NCI-H1694 treated with DMSO at 0.1 percent for 48 hours (cell line): ENCODE measurements at places on chromosomes 13 and 19.

- DNase-seq: no peak
Observed at GRCh38 chr19:54415208-54415900, at the start of gene TTYH1. TTYH1 (plus strand) TSS chr19:54415464; CDS start chr19:54415553, 89 bp downstream.

DNA sequence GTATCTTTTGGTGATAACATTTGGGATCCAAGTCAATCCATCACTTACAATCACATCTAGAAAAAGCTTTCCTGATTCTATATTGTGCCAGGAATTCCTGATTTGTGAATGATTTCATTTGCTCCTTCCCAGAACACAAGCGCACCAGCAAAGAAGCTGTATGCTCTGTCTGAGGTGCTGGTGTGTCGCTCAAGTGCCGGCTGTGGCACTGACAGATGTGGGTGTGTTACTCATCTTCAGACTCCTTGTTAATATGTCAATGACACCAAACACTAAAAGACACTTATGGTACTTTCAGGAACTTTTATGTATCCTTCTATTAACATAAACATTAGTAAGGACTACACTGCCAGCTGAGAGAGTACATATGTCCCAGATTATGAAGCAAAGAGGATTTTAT, 429.1 kb downstream of the ITGBL1 start:
- DNase-seq: no peak

GRCh38 chr13:105595471-105595870, 940.0 kb downstream of the EFNB2 start:
- DNase-seq: no peak

DNA sequence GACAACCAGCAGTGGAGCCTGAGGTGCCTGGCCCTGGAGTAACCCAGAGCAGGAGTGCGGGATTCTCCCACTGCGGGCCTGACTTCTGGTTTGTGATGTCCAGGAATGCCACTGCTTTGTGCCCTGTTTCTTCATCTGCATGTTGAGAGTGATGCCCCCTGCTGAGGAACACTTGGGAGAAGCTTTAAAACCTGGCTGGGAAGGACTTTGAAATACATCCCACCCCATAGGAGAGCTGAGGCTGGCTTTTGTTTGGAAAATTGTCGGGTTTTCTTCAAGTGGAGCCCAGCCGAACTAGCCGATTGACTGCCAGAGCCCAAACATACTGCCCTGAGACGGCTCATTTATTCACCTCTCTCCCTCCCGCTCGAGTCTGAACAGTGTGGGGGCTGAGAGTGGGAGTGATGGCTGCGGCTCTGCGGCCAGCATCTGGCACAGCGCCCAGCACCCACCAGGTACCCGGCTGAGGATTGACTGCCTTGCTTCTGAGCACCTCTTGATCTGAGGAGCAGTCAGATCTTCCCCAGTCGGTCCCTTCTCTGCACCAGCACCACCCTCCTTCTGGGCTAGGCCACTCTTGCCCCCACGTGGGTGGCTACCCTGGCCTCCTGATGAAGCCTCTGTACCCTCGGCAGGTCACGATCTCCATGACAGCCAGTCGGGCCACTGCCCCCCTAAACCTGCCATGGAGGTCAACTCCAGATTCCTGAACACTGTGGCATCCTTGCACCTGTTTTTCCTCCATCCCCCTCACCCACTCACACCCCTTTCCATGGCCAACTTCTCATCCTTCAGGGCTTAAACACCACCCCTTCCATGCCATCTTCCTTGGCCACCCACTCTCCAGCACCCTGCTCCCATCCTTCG, 148.9 kb downstream of the SIPA1L3 start:
- DNase-seq: no peak
